ENCODE measurements at places on chromosomes 2 and 18.

- DNase-seq: peak; percentile 37
These were observed 22.1 kb upstream of the COL6A3 start for GRCh38 chr2:237435844-237436587.

DNA sequence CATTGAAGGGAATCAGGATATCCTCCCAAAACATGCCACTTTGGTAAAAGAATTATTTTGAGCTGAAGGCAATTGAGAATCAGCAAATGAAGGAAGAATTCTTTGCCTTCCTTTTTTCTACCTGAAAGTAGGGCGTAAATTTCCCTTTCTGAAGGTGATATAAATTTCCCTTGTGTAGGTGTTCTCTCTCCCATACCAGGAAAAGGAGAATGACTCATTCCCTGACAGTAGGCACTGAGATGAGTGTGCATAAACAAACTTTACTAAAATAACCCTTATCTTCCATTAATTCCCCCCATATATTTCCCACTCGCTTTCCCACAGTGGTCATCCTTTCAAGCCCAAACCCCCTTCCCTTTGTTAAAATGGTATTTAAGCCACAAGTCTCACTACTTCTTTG is 1339.0 kb downstream of the LRP1B start:
- DNase-seq: no peak

DNA sequence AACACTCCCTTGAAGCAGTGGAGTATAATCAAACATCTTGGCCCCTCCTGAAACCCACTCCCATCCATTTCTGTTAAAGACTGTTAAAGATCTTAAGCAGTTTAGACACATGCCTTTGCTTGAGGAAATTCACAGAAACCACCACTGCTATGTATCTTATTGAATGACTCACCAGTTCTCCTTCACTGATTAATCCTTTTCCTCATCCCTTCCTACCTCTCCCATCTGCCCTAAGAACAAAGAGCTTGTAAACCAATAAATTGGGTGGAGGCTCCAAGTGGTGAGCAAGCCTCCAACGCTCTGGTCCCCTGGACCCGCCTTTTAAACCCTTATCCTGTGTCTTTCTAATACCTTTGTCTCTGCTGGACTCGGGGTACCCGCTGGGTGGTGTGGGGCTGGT is 746.1 kb downstream of the LRP1B start:
- DNase-seq: no peak

GRCh38 chr18:27253571-27253970 is 68.5 kb upstream of the CHST9 start:
- DNase-seq: no peak

DNA sequence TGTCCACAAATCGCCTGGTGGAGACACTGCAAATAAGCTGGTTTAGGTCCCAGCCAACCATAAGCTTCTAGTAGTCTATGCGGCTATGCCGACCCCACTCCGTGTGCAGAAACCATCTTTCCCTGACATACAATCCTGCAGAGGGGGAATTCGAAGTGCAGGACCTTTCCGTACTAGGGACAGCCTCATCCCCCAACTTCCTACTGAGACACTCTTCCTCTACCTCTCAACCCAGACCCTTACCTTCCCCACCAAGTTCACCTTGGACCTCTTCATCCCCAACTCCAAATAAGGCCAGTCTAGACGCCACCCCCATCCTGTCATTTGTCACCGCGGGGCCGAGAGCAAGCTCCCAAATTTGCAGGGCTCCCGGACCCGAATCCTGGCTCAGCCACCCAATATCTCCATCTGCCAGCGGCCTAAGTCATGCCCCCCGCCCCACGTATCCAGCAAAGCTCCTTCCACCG is 496 bp downstream of the SUCLG1 start:
- no peak for DNase-seq

GRCh38 chr18:64403784-64404503 is 255.1 kb upstream of the LINC00305 start:
- DNase-seq: no peak

DNA sequence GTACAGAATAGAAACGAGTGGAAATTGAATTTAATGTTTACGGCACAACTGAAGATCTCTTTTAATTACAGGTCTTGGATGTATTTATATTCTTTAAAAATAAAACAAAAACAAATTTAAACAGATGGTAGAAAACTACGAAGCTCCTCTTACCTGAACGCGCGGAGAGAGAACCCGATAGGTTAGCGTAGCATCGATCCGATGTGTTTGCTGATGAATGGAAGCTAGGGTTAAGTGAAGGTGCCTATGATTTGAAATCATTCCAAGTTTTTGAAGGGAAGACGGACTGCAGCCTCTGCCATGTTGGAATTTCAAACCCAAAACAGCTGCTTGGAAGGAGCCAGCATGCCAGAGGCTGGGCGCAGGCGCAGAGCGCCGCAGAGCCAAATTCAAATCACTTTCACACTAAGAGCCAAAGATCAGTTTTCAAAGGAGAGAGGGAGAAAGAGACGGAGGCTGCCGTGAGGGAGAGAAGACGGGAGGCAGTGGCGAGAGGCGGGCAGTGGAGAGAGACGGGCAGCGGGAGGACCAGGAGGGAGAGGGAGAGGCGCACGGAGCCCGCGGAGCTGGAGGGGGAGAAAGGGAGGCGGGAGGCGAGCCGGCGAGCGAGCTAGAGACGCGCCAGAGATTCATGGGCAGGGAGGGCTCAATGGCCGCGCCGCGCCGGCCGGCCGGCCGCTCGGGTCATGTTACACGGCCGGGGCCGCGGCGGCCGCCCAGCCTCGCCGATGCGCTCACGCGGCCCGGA is at the start of gene FIGN:
FIGN (minus strand) TSS at position 324 of the 748 bp plus-strand sequence. CDS start 1,081 bp downstream, outside the sequence.
- DNase-seq: peak; percentile 79

DNA sequence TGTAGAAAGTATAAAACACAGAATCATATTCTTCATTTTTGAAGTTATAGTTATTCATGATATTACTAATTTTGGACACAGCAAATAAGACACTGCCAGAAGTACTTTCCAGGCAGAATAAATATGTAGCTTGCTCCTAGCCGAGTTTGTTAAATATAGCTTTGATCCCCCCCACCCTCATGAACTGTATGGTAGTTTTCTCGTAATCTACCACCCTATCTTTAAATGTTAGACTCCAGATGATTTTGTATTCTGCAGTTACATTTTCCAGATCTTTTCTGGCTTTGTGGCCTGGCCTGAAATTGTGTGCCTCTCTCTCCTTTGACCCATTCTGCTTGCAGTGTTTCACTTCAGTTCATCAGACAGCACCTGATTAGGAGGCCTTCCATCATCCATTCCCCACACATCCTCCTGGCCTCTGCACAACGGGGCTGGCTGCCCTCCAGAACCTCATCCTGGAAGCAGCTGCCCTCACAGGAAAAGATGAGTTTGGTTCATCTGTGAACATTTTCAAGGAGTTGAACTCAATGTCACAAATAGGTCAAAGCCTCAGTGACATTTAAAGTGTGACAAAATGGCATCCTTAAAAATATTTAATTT is 4.7 kb upstream of the KCNJ3 start:
- DNase-seq: no peak

- DNase-seq: no peak
These were observed 21.8 kb downstream of the TRIP12 start for GRCh38 chr2:229900012-229900411.

DNA sequence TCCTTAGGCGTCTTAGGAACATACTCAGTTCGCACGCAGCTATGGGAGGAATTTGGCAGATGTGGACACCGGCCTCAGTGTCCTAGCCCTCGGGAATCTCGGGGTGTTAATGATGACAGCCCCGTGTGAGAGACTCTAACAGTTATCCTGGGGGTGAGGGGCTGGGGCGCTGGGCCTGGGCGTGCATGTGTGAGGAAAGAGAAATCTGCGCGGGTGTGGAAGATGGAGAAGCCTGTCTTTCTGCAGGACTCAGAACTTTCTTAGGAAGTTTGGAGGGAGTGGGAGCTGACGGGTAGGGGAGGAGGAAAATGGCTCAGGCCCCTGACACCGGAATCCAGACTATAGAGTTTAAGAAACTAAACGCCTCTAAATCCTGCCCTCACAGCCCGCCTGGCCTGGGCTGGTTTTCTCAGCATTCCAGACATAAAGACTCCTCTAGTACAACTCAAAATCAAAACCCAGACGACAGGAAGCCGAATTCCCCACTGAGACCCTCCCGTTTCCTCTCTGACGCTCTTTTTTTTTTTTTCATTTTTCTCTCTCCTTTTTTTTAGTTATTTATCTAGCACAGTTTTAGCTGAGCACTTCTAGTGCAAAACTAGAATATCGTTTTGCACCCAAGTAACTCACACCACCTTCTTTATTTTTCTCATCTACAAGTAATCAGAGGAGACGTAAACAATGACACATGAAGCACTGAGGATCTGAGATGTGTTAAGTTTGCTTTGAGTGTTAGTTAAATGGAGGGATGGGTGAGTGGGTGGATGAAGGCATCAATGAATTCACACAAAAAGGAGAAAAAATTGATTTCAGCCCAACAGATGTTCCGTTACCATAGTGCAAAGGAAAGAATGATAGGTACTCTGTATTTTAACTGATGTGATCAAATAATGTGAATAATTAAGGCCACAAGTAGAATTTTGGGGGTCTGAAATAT is 1.2 kb upstream of the HAAO start:
- DNase-seq: no peak

- no peak for DNase-seq
These were observed 82.3 kb downstream of the ARHGAP28 start for GRCh38 chr18:6811816-6812215.

GRCh38 chr2:60764736-60765534 is 8.9 kb downstream of the PAPOLG start:
- DNase-seq: no peak

DNA sequence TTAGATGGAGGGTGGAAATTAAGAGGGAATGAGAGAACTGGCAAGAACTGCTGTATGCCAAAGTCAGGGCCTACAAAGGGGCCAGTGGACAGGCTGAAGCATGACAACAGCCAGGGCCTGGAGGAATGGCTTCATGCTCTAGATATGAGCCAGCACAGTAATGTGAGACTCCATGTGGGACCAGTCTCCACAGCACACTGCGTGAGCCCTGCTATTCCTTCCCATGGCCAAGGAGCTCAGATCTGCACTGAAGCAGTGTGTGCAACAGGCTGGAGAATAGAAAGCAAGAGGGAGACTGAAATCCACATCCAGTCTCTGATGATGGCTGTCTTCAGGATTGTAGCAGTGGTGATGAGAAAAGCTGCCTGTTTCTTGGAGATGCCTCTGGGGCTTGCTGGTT is 162.8 kb downstream of the TPGS2 start:
- DNase-seq: no peak

DNA sequence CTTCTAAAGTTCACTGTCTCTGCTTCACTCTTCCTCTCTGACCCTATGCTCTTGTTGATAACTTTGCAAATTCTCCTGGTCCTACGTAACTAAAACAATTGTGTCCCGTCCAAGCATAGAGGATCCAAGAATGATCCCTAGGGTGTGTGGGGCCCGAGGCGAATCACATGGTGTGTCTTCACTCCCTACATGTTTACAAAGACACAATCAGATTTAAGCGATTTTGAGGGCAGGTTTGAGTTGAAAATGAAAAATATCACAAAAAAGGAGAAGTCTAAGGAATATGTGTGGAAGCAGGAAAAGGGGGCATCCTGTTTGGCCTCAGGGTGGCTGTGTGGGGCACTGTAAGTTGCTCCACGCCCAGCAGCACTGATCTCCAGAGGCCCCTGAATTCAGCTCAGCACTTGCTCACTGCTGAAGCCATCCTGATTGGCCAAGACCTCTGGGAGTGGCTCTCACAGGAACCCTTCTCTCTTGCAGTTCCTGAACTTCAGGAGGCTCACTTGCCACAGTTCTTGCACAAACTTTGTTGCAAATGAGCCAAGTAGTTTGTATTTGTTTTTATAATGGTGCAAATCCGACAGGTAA is 363.6 kb downstream of the ZNF521 start:
- DNase-seq: no peak

GRCh38 chr2:113886479-113887008 is 3.3 kb upstream of the ACTR3 start:
- peak; percentile 59 for DNase-seq

GRCh38 chr2:25928668-25929067 is 50.4 kb upstream of the ASXL2 start:
- DNase-seq: no peak

GRCh38 chr2:121634354-121635307 is 14.6 kb downstream of the CLASP1 start:
- DNase-seq: no peak

- no peak for DNase-seq
These were observed 598.9 kb upstream of the LINC00305 start for GRCh38 chr18:64747803-64748202.

DNA sequence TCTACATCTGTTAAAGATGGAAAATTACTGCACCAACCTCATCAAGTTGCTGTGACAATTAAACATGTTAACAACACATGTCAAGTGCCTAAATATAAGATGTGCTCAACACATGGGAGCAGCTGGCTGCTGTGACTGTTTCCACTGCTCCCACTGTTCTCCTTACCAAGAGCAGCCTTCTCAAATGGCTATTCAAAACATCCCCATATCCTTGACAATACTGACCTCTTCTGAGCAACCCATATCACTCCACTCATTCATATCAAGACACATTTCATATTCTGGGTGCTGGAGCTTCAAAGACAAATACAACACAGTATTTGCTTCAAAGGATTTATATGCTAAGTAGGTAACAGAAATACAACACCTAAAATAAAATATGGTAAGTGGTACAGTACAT is 60.3 kb downstream of the PIAS2 start:
- no peak for DNase-seq

DNA sequence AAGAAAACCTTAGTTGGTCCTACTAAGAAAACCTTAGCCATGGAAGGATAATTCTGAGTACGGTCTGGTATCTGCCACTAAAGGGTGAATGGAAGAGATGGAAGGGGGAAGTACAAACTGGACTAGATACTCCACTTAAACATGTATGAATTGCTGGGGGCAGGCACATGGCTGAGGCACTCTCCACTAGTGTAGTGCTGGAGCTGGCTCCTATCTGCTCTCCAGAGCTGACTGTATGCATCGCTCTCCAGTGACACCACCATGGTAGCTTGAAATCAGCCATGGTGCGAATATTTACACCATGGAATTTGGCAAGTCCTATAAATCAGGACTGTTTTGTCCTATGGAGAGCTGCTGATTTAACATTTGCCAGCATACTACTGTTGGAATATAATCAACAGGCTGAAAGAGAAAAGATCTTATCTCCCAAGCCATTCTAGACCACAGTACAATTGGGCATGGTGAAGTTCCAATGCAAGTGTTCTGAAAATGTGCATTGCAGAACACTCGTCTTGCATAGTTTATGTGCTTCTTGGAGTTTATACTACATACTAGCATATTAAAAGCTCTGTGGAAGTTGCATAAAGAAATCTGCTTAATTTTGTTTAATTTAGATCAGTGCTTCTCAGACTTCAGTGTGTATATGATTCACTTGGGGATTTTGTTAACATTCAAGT is 277.4 kb downstream of the TDRD15 start:
- DNase-seq: no peak

GRCh38 chr2:234364661-234365060 is 132.2 kb downstream of the ARL4C start:
- no peak for DNase-seq

DNA sequence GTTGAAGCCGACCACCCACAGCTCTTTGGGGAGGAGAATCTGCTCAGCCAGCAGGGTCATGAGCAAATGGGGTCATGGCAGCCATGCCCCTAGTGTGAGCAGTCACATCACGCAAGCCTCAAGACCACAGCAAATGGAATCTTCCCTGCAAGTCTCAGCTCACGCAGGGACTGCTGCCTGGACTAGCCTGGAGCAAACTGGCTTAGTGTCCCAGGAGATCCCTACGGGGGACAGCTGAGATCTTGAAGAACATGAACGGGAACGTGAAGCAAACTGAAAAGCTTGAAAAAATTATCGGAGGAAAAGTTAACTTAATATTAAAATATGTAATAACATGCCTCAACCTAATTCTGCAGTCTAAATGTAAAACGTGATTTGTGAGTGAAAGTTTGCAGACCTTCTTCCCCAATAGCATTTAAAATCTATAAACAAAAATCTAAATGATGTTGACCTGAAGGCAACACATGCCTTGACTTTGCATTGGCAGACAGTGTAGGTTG is 118.4 kb downstream of the FAM124B start:
- DNase-seq: no peak
